ENCODE measurements at places on chromosomes 11 and 22.

GRCh38 chr11:61922539-61922938 lies 5.2 kb upstream of the RAB3IL1 start:
- peak; percentile 50 for DNase-seq

DNA sequence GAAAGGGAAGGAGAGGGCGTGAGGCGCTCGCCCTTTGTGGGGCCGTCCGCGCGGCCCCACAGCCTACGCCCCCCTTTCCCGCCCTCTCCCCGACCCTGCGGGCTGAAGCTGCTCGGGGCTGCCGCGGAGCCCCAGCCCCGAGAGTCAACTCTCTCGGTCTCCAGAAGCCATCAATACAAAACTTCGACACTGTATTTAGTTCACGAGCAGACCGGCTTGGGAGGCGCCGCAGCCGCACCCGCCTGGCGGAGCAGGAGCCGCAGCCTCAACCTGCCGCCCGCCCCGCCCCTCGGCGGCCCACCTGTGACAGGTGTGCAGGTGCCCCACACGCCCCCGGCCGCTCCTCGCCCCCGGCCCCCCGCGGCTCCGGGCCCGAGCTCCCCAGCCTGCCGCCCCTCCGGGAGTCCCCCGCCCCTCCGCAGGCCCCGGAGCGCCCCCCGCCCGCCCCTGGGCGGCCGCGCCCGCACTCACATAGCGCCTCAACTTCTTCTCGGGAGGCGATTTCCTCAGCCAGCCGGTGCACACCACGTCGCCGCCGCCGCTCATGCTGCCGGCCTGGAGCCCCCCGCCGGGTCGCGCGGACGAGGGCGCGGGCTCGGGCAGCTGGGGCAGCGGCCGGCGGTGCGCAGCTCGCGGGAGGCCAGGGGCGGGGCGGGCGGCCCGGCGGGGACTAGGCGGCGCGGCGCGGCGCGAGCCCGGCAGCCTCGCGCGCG lies at the start of gene GAB2:
GAB2 (minus strand) TSS at position 646 of the 713 bp plus-strand sequence; CDS start at position 546, 100 bp downstream.
- no peak for DNase-seq

DNA sequence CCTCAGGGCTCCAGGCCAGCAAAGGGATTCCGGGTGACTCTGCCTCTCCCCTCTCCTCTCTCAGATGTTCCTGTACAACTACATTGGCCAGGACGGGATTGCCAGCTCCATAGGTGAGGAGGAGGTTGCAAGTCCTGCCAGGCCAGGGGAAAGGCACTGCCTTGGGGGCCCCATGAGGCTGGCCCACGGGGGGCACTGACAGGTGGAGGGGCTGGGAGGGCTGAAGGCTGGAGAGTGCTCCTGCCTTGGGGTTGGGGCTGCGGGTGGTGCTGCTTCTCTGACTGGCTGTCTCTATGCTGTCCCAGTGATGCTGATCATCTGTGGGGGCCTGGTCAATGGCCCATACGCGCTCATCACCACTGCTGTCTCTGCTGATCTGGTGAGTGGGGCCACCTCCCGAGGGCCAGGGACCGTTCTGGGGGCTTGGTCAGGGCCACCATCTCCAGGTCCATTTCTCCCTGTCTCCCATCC lies 21.7 kb downstream of the SLC37A2 start:
- DNase-seq = no peak

- DNase-seq = no peak
These were observed 244.1 kb downstream of the MN1 start for GRCh38 chr22:27557286-27558008.

- no peak for DNase-seq
These were observed 137.3 kb upstream of the TENM4 start for GRCh38 chr11:79578116-79578515.

GRCh38 chr11:111918390-111919256 lies at the start of gene C11orf52:
C11orf52 (plus strand) TSS chr11:111918913; CDS start chr11:111918973, 60 bp downstream.
- DNase-seq = no peak

DNA sequence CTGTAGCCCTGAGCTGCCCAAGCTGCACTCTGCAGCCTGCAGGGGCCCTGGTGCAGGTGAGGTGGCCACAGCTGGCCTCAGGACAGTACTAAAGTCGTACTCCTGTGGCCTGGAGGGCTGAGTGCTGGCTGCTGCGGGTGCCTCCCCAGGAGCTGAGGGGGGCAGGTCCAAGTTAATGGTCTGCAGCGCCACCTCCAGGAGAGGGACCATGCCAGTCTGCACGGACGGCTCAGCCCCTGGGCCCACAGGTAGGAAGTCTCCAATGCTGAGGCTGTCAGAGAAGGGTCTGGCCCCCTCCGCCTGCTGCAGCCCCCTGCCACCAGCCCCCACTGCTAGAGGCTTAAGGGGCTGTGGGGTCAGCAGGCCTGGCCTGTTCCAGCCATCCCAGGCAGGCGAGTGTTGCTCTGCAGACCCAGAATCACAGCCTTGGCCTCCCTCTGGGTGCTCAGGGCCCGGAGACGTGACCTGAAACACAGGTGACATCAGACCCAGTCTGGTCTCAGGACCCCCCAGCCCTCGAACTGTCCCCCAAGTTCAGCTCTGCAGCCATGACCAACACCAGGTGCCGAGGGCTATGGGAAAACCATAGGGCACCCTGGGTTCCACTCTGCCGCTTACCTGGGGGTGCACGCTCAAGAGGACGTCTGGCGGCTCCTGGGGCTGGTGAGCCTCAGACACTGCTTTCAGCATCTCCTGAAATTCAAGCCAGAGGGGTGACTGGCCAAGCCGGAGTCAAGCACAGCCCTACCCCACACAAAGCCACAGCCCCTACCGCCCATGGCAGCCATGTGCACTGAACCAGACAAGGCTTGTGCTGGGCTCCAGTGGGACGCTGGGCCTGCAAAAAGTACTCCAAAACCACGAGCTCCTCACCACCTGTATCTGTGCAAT lies 20.8 kb downstream of the SELENOO start:
- DNase-seq = no peak

DNA sequence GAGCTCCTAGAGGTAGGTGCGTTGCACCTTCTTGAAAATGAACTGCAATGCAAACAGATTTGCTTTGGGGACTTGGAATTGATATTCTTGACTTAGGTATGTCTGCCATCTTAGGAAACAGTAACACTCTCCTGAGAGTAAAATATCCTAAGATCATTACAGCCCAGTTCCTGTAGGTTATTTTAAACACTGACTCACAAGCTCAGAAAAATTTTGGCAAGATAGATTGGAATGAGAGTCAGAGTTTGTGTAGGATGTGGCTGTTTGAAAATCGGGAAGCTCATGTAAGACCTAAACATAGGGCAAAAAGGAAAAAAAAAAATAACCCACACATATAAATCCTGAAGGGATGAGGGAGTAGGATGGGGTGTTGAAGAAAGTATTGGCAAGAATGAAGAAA lies 377.0 kb upstream of the LRRC4C start:
- DNase-seq = no peak

- no peak for DNase-seq
These were observed 476.4 kb downstream of the INSC start for GRCh38 chr11:15591112-15591537.

DNA sequence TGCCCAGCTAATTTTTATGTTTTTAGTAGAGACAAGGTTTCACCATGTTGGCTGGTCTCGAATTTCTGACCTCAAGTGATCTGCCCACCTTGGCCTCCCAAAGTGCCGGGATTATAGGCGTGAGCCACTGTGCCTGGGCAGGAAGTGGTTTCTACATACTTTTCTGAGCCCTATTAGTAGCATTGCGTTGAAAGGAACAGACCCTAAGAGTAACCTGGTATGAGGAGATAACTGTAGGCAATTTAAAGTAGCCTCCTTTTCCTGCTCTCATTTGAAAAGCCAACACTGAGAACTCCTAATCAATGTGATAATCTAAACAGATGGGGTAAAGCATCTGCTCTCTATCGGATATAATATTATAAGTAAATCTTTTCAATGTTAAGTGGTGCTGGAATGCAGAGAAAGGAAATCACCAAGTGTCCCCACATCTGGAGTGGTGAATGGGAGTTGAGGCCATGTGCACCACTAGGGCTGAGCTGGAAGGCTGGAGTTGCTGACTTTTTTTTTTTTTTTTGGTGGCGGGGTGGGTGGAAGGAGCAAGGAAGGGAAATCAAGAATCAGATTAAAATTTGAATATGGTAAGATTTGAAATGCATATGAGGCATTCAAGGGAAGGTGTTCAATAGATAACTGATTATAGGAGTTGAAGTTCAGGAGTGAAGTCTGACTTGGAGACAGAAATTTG lies 20.7 kb downstream of the PDHX start:
- no peak for DNase-seq

- no peak for DNase-seq
These were observed 1.7 kb upstream of the LRRC74B start for GRCh38 chr22:21043860-21044535.

- DNase-seq = no peak
These were observed 26.8 kb upstream of the ME3 start for GRCh38 chr11:86699040-86699791.
